NCI-H187 (cell line): ENCODE measurements at places on chromosomes 11 and 22.

GRCh38 chr11:72519220-72519881, 85.0 kb upstream of the CLPB start:
- no peak for DNase-seq

GRCh38 chr22:46460857-46461256, 76.6 kb downstream of the CELSR1 start:
- no peak for DNase-seq

DNA sequence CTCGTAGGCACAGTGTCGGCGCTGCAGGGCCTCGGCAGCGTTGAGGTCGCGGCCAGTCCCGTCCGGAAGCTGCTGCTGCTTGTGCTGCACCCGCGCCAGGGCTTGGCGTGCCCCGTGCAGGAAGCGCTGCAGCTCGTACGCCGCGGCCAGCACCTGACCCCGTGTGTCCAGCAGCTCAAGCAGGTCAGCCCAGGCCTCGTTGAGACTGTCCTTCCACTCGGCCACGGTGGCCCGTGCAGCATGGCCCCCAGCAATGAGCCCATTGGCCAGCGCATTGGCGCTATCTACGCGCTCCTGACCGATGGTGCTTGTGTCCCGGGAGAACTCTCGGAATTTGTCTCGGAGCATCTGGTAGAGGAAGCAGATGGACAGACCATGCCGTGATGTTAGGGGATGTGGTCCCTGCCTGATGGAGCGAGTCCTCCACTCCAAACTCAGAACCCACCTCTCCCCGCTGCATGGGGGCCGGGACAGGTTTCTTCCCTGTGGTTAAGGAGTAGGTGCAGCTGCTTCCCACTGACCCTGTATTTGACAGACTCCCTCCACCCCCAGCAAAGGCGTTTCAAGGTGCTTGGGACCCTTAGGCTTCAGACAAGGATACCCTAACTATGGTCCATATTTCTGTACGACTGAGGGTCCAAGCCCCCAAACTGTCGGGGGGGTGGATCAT, 13.8 kb upstream of the RBM4B start:
- no peak for DNase-seq

DNA sequence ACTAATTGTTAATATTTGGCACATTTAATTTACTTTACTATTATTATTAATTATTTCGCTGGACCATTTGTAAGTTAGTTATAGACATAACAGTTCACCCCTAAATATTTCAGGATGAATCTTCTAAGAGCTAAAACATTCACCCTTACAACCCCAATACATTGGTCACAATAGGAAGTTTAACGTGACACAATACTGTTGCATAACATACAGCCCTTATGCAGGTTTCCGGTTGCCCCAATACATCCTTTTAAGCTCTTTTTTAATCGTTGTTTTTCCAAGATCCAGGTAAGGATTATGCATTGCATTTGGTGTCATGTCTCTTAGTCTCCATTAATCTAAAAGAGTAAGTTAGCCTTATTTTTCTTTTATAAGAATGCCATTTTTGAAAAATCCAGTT, 71.2 kb downstream of the HSD17B12 start:
- no peak for DNase-seq

GRCh38 chr11:77402218-77402556, 71.7 kb downstream of the PAK1 start:
- DNase-seq: no peak

DNA sequence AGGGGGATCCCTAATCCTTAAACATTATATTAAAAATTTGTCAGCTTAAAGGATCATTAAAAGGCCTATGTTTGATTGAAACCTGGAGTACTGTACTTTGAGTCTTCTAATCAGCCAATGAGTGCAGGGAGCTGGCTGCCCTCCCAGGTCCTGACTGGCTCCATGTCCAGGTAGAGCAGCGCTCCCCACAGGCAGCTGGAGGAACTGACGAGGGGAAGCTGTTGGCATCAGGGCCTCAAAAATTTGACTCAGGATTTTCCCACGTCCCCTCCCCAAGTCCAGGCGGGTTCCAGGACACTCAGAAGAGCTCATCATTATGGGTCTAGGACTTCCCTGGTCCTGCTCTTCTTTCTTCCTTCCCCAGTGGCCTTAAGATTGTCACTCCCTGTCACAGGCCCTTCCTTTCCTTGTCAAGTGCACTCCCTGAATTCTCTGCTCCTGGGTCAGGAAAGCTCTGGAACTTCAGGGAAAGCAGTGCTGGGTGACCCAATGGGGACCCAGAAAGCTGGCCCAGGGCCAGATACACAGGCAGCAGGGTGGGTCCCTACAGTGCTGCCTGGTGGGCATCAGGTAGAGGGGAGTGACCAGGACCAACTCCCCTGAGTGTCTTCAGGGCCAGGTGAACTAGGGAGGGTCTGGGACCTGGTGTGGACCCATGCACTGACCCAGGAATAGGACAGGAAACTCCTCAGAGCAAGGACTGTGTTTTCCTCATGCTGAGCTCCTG, 65.5 kb downstream of the GGTLC2 start:
- DNase-seq: no peak
